ENCODE measurements at places on chromosomes 1 and 21.

DNA sequence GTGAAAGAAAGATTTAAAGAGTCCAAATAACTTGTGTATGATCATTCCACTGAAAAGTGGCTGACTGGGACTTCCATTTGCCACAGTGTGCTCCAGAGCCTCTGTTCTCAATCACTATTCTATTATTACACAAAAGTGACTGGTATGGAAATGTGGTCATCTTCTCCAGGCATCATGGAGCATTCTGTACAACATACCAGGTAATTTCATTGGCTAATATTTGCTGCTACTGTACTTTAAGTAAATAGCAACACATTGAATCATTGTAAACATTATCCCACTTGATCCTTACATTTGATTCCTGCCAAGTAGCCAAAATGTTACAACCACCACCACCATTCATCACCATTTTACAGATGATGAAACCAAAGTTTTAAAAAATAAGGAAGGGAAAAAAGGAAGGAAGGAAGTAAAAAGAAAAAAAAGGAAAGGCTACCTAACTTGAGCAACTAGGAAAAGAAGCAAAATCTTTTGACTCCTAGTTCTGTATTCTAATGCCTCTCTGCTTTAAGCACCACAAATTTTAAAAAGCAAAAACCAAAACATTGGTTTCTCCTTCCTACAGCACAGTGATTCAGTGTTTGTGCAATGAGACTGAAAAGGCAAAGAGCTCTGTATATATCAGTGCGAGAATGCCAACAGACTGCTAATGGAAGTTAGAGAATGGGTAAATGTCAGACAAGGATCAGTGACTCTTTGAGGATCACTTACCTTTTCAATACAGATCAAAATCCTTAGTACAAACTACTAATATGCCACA lies 361.4 kb upstream of the PTBP2 start:
- no peak for DNase-seq

- DNase-seq = peak; percentile 87
These were observed 102.8 kb downstream of the RHOU start for GRCh38 chr1:228837817-228838716.

DNA sequence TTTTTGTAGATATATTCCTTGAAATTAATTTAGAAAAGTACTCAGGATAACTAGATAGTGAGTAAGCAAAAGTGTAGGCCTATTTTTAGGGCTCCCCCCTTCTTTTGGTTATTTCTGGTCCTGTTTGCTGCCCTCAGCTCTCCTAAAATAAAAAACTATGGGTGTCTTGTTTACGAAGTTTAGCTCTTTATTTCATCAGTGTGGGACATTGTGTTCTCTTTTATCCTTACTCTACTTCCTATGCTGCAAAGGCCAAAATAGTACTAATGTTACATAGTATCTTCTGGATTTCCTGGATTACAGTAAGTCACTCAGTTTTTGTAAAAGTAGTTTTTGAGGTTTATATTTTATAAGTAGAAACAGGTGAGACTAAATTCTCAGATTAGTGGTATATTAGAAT lies 15.4 kb downstream of the CEP350 start:
- no peak for DNase-seq

DNA sequence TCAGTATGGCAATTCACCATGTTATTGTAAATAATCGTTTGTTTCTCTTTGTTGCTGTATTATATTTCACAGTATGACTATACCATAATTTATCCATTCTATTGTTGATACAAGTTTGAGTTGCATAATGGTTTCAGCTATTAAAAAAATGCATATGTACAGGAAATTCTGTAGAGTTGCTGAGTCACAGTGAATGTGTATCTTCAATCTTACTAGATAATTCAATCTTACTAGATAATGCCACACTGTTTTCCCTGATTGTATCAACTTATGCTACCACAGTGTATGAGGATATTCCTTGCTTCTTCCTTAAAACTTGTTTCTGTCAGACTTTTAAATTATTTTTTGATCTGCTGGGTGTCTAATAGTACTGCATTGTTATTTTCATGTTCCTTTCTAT lies 3.5 kb upstream of the COA6 start:
- DNase-seq = peak; percentile 19

DNA sequence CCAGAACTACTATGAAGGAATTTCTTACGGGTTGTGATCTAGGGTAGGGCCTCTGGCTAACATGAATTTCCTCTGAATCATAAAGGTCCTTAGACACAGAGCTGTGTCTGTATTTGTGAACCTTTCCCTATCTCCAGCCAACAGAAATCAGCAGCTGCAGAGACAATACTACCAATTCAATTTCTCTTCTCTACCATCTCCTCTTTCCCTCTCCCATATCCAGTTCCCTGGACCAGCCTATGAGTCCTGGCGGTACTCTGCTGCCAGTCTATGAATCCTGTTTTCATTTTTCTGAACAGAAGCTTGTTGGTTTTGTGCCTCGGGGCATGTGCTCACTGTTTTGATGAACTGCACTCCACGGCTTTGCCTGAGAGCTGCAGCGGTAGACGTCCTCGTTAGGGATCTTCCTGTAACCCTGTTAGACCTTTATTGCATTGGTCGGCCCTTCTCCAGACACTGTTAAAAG lies 458.0 kb upstream of the VAMP3 start:
- no peak for DNase-seq

DNA sequence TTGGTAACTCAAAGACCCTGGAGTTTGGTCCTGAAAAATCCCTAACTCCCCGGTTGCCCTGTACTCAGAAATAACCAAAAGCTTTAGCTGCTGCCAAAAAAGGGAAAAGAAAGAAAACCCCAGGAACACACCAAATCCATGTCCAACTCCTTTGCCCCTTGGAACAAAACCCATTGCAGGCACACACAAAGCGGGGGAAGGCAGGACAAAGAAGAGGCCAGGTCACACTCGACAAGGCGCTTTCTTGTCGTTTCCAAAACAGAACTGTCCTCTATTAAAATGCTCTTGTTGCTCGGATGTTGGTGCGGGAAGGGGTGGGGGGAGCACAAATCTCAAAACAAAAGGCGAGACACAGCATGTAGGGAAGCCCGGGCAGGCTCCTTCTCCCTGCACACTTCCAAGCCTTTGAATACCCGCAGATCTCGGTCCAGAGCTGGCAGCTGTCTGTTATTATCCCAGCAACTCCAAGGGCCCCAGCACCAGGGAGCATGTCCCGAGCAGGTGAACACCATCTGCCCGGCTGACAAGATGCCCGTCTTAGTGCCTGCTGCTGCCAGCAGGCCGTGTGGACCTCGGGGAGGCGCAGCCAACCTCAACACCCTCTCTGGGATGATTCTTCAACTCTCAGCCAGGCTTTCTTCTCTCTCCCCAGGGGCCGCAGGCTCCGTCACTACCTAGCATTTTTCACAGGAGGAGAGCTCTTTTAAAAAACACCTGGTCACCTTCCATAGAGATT lies 96.4 kb downstream of the SSBP3 start:
- DNase-seq = no peak

DNA sequence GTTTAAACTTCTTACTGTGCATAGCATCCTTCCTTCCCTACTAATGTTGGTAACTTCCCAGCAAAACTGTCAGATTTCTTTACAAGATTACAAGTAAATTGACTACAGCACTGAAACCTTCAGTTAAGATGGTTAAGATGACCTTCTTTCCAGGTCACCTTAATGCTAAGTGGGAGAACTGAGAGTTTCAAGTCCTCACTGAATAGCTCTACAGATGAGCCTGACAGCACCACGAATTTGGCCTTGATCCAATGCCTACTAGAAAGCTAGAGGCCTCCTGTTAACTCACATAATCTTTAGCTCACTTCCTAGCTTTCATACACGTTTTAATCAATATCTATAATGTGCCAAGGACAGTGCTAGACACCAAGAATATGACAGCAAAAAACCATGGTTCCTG lies 276.0 kb upstream of the PLD5 start:
- no peak for DNase-seq

GRCh38 chr1:204207136-204207616 lies 6.6 kb downstream of the GOLT1A start:
- DNase-seq = peak; percentile 42

DNA sequence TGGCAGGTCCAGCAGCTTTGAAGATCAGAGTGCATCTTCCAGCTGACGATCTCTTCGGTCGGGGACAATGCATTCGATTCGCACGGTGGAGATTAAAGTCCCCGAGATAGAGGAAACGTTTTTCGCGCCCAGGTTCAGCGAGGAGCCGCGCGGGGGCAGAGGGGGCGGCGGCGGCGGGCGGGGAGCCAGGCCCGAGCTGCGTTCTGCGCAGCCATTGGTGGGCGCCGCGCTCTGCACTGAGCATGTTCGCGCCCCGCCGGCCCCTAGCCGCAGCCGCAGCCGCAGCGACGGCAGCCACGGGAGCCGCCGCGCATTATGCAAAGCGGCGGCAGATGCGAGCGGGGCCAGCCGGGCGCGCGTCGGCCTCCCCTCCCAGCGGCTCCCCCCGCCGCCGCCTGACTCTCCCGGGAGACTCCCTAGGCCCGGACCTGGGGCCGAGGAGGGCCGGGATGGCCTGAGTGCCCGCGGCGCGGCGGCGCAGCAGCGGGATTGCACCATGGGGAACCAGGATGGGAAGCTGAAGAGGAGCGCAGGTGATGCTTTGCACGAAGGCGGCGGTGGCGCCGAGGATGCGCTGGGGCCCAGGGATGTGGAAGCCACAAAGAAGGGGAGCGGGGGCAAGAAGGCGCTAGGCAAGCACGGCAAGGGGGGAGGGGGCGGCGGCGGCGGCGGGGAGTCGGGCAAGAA lies at the start of gene FMN2:
Gene FMN2, plus strand, starts transcription at position 270 of the 687 bp plus-strand sequence. Its CDS starts 227 bp downstream, at position 497.
- no peak for DNase-seq

DNA sequence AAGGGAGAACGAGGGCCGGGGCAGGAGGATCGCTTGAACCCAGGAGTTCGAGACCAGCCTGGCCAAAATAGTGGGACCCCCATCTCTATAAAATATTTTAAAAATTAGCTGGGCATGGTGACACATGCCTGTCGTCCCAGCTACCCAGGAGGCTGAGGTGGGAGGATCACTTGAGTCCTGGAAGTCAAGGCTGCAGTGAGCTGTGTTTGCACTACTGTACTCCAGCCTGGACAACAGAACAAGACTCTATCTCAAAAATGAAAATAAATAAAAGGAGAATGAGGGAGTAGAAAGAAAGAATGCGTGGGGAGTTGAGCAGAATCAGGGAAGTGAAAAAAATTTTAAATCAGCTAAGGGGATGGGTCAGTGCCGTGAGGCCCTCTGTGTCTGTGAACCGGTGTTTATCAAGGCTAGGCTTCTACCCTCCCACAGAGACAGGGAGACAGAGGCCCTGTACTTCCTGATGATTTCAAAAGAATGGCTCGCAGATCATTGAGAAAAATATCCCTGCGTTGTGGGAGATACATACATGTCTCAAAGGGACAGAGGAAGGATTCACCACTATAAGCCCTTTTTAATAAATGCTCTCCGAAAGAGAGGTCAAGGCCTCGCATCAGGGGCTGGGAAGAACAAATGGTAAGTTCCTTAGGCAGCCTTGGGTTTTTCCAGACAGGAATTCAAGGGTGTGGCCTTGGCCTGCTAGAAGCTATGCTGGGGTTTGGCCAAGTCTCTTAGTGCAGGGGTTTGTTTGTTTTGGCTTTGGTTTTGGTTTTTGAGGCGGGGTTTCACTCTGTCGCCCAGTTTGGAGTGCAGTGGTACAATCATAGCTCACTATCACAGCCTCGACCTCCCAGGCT lies 20.7 kb downstream of the IL10RB start:
- no peak for DNase-seq

- no peak for DNase-seq
These were observed 7.2 kb downstream of the VANGL1 start for GRCh38 chr1:115648717-115649691.

DNA sequence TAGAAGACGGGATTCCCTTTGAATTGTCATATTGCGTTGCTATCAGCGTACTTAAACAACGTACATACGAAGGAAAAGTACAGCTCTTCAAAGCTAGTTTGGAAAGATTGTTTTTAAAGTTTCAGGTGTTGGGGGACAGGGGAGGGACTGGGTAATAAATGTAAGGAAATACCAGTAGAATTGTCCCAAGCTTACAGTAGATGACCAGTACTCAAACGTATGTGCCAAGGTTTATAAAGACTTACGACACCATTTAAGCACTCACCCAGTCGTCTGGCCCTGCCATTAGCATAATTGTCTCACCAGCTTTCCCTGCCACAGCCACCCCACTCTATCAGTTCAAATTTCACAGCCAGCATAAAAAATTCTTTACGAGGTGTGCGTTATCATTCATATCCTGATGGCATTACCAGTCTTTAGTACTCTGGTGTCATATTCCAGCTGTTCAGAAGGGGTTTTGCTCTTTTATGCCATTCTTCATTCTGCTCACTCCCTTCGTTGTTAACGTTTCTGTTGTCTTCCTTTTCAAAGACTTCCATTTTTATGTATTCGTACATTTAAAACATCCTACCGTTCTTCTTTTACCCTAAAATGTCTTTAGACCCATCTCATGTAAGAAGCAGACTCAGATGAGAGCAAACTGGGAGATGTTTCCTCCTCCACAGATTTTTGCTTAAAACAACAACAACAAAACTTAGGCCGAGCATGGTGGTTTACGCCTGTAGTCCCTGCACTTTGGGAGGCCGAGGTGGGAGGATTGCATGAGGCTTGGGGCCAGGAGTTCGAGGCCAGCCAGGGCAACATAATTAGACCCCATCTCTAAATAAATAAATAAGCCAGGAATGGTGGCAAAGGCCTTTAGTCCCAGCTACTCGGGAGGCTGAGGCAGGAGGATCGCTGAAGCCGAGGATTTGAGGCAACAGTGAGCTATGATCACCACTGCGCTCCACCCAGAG lies 1.0 kb upstream of the HP1BP3 start:
- DNase-seq = peak; percentile 63

DNA sequence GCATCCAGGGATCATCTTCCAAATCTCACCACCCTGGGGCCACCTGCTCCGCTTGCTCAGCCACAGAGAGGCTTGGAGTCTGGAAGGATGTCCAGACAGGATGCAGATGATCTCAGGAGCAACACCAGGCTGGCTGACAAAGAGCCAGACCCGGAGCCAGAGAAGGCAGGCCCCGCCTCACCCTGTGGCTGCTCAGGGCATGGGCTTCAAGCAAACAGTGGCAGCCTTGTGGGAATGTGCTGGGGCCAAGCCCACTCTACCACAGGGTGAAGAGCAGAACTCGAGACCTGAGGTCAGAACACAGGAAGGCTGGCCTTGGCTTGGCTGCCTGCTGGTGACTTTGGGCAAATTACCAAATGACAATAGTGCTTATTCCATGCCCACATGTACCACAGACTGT lies 45.5 kb downstream of the MRPL37 start:
- no peak for DNase-seq

DNA sequence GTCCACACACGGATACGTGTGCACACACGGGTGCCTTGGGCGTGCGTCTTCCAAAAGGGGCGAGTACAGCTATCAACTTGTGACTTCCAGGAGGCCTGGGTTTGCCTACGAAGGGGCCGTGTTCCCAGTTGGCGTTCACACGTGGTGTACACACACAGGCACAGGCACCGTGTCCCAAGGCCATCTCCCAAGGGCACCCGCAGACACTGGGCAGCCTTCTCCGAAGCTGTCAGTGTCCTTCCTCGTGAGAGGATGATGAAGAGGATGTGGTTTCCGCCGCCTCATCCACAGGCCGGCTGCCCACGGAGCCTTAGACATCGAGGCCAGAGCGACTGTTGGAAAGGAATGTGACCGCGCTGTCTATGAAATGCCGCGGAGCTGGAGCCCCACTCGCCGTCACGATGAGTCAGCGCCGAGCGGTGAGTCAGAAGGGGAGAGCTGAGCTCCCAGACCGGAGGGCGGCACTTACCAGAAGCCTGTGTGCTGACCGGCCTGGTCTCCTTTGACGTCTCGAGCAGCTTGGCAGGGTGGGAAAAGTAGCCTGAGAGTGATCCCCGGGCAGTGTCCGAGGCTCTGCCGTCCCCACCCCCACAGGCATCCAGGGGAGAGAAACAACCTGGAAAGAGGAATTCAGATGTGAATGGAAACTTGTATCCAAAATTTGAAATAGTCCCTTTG lies 141.4 kb upstream of the ARHGEF16 start:
- DNase-seq = peak; percentile 88

Data from NB4 (cell line).